ENCODE measurements at places on chromosomes 16 and 17.

DNA sequence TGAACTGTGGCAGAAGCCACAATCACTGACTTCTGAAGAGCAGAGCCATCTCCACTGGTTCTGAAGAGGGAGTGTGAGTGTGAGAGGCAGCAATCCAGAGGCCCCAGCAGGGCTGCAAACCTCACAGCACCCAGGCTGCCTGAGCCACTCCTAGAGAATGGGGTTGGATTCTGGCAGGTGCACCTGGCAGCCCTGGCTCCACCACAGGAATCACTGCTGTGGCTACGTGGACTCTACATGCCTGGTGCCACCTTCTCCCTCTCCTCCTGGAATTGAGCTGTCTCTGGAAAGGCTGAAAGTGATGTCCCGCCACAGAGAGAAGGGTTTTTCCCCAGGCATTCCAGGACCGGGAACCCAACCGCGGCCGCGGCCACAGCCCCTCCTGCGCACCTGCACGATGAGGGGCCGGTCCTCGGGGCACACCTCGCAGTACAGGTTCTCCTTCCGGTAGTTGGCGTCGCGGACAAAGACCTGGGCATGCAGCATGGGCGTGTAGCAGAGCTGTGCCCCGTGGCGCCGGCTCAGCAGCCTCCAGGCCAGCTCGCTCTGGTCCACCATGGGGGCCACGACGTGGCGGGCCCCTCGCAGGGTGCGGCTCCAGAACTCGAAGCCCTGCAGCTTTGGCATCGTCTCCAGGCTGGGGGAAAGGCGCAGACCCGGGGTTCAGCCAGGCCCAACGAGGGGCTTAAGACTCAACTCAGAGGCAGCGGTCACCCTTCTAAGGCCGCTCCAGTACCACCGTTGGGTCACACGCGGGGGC lies 991 bp downstream of the DUS1L start:
- no peak for DNase-seq

GRCh38 chr17:28665994-28666393 lies 4.0 kb downstream of the SUPT6H start:
- no peak for DNase-seq

- no peak for DNase-seq
Observed at GRCh38 chr17:34858591-34859565, 102.4 kb downstream of the CCT6B start.

DNA sequence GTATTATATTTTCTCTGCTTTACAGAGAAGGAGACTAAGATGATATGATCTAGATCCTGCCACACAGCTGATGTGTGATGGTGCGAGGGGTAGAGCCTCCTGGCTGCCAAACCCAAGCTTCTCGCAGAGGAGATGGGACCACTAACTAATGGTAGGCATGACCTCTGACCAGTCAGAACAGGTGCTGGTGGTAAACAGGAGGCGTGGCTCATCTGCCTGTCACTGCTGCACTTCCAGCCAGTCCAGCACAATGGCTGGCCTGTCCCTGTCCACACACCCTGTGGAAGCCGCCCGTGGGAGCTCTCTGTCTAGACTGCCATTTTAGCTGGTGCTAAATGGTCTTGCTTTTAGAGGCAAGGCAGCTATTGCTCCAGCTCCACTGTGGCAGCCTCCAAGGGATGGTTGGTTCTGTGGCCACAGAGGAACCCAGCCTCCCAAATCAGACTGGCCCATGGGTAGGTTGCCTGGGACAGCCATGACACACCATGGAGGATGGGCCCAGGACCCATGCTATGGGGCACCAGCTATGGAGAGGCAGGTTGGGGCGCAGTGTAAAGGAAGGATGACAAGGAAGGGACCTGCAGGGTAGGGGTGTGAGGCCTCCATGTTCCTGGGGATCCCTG lies 86.7 kb downstream of the KSR1 start:
- DNase-seq: no peak

- DNase-seq: no peak
Observed at GRCh38 chr17:50188921-50189549, 12.4 kb downstream of the COL1A1 start.

DNA sequence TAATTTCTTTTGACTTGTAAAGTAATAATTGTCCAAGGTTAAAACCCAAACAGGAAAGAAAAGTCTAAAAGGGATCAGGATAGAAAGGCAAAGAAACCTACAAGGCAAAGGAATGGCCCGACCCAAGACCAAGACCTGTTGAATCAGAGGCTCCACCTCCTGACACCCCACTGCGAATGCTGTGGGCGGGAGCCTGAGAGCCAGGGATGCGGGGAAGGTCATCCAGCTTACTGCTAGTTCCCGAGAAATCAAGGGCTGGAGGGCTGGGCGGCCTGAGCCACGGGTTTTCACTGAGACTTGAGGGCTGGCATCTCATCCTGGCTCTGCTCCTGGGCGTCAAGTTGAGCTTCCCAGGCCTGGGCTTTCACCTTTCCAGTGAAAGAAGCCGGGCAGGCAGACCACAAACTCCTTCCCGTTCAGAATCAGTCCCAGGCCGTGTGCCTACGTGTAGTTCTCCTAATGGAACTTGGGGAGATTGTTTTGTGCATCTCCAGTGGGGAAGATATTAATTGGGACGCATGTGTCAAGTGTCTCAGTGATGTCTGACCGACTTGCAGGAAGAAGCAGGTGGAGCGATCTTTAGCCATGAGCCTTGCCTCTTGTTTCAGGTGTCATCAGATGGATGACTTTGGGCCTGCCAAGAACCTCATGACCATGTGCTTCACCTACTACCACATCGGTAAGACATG lies 36.9 kb downstream of the CIBAR2 start:
- no peak for DNase-seq

DNA sequence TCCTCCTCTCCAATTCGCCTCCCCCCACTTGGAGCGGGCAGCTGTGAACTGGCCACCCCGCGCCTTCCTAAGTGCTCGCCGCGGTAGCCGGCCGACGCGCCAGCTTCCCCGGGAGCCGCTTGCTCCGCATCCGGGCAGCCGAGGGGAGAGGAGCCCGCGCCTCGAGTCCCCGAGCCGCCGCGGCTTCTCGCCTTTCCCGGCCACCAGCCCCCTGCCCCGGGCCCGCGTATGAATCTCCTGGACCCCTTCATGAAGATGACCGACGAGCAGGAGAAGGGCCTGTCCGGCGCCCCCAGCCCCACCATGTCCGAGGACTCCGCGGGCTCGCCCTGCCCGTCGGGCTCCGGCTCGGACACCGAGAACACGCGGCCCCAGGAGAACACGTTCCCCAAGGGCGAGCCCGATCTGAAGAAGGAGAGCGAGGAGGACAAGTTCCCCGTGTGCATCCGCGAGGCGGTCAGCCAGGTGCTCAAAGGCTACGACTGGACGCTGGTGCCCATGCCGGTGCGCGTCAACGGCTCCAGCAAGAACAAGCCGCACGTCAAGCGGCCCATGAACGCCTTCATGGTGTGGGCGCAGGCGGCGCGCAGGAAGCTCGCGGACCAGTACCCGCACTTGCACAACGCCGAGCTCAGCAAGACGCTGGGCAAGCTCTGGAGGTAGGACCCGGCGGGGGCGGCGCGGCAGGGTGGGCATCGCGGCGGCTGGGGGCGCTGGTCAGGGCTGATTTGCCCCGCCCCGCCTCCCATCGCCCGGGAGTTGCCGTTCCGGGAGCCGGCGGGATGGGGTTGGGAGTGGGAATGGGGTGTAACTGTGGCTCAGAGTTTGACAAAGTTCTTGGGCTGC lies 567 bp downstream of the SOX9 start:
- DNase-seq: no peak

GRCh38 chr17:75898791-75899190 lies 2.0 kb upstream of the TRIM65 start:
- no peak for DNase-seq

DNA sequence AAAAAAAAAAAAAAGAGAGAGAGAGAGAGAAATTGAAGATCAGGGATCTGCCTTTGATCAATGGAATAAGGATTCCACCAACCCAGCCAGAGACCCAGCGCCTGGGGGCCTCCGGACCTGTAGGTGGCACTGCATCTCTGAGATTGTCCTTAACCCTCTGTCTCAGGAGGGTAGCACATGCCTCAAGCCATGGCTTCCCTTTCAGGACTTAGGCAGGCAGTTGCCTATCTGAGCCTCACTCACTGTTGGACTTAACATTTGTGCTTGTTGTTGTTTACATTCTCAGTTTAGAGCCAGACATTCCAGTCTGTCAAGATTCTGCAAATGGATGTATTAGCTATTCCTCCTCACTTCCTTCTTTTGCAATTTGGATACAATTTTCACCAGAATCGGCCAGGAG lies 5.1 kb upstream of the SCNN1B start:
- no peak for DNase-seq

- no peak for DNase-seq
Observed at GRCh38 chr16:2976201-2976600, 4.0 kb downstream of the PKMYT1 start.

Data from activated effector memory CD4-positive, alpha-beta T cell treated with Interleukin-2 at 50 U/mL for 16 hours (primary cell).